ENCODE measurements at places on chromosomes 2 and 18.

DNA sequence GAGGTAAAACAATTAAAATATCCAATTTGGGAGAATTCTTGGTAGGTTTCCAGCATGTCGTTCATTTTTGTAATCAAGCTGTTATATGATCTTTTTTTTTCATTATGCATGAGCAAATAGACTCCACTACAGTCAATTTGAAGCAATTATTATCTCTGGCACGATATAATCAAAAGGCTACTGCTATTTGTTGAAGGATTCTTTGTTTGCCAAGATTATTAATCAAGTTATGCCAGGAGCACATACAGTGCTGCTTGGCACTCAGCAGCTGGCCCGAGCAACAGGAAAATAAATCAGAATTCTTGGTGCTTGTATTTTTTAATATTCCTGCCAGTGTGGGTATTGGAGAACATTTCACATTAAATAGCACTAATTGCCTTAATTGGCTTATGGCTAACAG is 279.5 kb downstream of the RND3 start:
- no peak for DNase-seq

- DNase-seq = no peak
These were observed 225.4 kb downstream of the LOXHD1 start for GRCh38 chr18:46431522-46432171.

GRCh38 chr2:14632133-14632936 is at the start of gene LRATD1:
Gene LRATD1 (plus strand): TSS chr2:14632717. CDS start chr2:14633980, 1,263 bp downstream.
- DNase-seq = peak; percentile 74

GRCh38 chr2:171330155-171330956 is 103.4 kb downstream of the METTL8 start:
- DNase-seq = no peak

DNA sequence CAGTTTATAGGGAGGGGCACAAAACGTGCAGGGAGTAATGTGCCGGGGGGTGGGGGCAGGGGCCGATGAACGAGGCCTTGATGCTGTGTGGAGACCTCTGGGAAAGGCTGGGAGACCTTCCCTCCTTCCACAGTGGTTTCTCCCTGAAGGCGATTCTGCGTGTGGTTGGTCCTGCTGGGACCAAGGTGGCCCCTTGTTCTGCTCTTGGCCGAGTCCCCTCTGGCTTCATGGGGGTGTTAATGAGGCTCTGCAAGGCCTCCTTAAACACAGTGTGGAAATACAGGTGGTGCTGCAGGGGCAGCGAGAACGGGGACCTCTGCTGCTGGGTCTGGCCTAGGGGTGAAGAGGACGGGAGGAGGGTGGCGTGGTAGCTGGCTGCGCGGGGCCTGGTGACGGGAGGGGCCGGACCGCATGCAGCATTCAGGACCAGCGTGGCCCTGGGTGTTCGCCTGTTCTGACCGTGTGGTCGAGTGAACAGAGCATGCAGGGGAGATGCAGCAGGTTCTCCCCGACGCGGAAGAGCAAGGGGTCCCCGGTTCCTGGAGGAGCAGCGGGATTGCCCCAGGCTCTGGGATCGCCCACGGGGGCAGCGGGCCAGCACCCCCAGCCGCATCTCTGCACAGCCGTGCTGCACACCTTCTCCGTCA is 42.1 kb upstream of the KCNG2 start:
- DNase-seq = no peak

DNA sequence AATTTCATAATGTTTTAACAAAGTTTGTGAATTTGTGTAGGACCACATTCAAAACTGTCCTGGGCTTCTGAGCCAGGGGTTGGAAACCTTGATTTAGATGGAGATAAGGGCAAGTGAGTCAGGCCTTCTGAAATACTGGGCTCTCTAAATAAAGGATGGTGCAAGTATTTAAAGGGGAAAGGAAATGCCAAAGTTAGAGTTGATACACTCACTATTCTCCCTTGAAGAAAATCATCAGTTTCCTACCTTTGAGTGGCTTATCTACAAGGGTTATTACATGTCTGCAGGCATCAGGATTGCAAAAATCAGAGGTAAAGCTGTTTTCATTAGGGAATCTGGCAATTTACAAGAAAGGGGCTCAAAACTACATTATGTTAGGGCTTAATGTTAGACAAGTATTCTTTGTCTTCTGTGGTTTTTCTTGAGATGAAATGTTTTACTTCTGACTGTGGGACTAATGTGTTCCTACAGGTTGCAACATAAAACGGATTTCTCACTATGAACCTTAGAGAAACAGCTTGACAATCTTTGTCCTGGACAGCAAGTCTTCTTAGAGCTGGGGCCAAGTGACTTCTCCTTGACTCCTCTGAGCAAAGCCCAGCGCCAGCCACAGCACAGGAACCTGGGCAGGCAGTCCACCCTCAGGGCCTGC is 31.1 kb downstream of the RNU4ATAC start:
- no peak for DNase-seq

GRCh38 chr2:88212251-88212790 is 42.2 kb downstream of the THNSL2 start:
- DNase-seq = peak; percentile 23

- DNase-seq = no peak
These were observed 63.0 kb upstream of the UXS1 start for GRCh38 chr2:106257135-106257534.

DNA sequence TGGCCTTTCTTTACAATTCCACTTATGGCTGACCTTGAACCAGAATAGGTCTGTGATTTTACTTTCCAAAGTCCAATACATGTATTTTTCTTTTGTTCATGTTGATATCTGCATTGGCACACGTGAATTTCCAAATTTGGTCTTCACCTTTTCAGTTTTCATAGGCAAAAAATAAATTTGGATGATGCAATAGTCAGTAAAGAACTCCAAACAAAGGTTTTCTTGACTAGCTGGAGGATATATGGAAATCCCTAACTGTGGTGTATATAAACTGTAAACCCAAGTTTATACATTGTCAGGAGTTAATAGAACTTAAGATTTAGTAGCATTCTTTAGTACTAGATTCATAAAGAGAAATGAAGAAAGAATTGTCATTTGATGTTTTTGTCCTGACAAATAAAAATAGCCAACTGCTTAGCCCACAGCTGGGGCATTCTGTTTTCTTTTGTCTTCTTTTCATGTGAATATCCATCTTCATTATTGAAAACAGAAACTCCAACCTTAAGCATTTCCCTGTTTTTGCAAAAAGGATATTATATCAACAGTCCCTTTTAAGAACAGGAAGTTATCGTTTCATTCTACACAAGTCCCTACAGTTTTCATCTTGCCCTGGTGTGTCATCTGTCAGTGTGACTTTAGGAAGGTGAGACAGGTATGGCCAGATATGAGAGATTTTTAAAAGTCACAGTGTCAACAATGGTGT is 132.9 kb downstream of the BCL2 start:
- peak; percentile 65 for DNase-seq

- DNase-seq = no peak
These were observed 1.1 kb downstream of the GLI2 start for GRCh38 chr2:120736624-120737339.

GRCh38 chr2:203898657-203899056 is 31.1 kb downstream of the CTLA4 start:
- no peak for DNase-seq

- DNase-seq = no peak
These were observed 32.8 kb upstream of the TNS1 start for GRCh38 chr2:218035463-218036100.

- DNase-seq = no peak
These were observed 11.2 kb downstream of the SLC66A2 start for GRCh38 chr18:79940126-79940813.

DNA sequence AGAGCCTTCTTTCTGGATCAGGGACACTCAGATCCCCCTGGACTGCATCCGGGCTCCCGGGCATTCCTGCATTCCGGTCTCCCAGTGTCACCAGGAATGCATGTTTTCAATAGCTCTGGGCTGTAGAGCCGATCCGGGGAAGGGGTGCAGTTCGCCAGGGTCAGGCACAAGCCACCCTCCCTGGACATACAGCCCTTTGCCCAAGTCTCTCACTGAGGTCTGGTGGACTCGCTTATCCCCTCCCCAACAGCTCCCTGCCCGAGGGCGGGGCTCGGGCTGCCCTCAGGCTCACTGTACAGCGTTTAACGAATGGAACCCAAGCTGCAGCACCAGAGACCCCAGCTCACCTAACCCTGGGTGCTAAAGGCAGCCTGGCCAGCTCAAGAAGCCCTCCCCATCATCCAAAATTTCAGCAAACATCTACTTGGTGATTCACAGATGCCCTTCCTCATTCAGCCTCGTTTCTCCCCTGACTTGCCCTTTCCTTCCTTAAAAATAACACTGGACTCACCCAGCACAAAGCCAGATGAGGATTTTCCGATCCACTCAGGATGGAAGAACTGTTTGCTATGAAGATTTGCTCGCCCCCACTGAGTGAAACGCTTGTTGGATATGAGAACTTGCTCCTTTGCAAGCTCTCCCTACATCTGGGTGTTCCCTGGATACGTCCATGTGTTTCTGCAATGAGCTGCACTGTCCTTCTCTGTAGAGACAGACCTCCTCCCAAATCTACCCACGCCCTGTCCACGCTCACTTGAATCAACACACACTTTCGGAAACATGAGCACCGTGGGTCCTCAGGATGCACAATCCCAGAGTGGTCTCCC is 58.1 kb downstream of the PXDN start:
- no peak for DNase-seq

DNA sequence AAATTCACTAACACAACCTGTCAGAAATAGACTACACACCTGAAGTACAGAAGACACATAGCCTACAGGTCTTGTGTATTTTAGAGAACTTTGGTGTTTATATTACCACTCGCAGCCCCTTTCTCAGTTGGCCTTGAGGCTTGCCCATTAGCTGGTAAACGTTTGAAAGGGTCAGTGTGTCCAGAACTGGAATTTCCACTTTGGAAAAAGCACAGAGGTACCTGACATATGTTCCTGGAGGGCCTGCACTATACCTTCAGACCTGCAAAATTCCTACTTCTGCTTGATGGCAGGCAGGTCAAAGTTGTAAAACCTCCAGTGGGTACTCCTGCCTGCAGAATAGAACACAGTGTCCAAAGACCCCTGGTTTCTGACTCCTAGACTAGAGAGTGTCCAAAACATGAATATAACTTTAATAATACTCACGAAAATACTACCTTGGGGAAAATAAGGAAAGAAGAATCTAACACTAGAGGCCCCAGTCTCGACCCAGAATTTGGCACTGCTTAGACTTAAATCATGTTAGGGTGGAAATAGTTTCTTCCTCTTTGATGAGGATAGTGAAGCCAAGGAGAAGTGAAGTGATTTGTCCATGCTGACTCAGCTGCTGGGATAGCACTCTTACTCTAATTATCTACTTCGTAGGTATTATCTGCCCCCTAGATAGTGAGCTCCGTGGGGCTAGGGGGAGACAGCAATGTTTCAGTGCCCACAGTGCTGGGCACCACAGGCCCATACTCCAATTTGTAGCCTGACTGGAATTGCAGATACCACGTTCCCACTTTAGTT is 2.8 kb downstream of the KCTD1 start:
- peak; percentile 31 for DNase-seq

DNA sequence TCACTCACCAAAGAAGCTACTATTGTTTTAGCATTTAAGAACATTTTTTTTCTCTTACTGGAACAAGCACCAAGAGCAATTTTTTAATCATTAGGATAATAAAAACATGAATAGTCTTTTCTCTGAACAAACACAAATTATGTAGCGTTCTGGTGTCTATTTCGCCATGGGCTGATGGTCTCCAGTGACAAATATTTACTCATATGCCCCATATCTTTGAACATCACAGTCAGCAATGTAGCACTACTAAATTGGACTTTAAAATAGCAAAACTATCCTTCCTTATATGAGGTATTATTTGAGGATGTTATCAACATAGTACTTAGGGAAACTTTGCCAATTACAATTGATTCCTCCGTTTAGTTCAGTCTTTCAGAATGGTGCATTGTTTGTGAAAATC is 1326.0 kb upstream of the ZEB2 start:
- no peak for DNase-seq

GRCh38 chr2:180799141-180799540 is 181.3 kb upstream of the UBE2E3 start:
- no peak for DNase-seq

Measured in bronchial epithelial cell (primary cell).